ENCODE measurements at places on chromosomes 12 and 14.

DNA sequence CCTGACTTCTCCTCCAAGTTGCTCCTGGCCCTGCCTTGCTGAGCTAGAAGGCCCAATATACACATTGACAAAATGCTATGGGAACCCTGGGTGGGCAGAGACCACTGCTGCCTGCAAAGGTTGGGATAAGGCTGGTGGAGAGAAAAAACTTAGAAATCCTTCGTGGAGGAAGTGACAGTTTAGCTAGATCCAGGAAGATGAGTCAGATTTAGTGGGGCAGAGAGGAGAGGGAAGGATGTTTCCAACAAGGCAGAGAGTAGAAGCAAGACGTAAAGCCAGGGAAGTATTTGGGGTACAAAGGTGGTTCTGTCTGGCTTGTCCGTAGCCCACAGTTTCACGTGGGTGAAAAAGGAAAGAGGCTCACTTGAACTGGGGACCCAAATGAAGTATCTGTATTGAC is 69.0 kb upstream of the CLMN start:
- no peak for DNase-seq
- H3K4me3 ChIP-seq, result no peak overlapping the region
- H3K36me3 ChIP-seq, result no peaks in the 10 kb centered on the region
- no peaks in the 10 kb centered on the region for H3K27me3 ChIP-seq
- H3K27ac ChIP-seq, result no peak overlapping the region

- no peak for DNase-seq
- no peaks in the 10 kb centered on the region for H3K4me1 ChIP-seq
- no peak overlapping the region for H3K27ac ChIP-seq
- no peaks in the 10 kb centered on the region for H3K27me3 ChIP-seq
- H3K36me3 ChIP-seq, result no peaks in the 10 kb centered on the region
- no peak overlapping the region for H3K4me3 ChIP-seq
Observed at GRCh38 chr12:79834712-79835376, 100.1 kb downstream of the PPP1R12A start.

DNA sequence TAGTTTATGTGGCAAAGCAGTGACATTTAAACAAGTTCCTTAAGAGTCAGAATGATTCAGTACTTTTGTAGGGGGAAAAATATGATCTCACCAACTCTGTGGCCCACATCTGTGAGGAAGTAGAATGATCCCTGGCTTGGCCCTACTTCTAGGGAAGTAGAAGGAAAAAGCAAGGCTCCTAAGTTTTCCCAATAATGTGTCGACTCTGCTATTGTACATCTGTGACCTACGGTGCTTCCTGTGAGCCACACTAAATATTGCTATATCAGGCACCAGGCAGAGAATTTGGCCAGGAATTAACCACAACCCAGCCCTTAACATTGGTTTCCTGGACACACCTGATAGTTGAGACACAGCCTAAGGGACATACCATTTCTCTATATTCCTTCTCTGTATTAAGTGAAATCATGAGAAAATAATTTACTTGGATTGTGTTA is 9.3 kb upstream of the NID2 start:
- no peak for DNase-seq
- H3K27ac ChIP-seq, result no peak overlapping the region
- H3K27me3 ChIP-seq, result no peaks in the 10 kb centered on the region
- no peaks in the 10 kb centered on the region for H3K4me1 ChIP-seq
- no peaks in the 10 kb centered on the region for H3K36me3 ChIP-seq

DNA sequence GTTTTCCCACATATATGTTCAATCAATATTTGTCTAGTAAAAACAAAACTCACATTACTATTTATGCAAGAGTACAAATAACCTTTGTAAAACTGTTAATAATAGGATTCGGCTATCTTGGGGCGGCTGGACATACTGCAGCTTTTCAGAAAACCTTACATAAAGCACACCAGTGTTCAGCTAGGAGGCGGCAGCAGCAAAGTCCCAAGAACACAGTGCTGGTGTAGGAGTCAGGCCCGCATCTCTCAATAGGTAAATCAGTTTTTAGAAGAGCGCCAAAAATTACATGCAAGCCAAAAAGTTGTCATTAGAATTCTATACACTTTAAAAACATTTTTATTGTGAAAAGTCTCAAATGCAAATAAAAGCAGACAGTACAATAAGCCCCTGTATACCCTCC is 37.5 kb downstream of the CCDC88C start:
- no peak overlapping the region for H3K27ac ChIP-seq
- no peak overlapping the region for H3K4me3 ChIP-seq
- H3K27me3 ChIP-seq, result no peaks in the 10 kb centered on the region

DNA sequence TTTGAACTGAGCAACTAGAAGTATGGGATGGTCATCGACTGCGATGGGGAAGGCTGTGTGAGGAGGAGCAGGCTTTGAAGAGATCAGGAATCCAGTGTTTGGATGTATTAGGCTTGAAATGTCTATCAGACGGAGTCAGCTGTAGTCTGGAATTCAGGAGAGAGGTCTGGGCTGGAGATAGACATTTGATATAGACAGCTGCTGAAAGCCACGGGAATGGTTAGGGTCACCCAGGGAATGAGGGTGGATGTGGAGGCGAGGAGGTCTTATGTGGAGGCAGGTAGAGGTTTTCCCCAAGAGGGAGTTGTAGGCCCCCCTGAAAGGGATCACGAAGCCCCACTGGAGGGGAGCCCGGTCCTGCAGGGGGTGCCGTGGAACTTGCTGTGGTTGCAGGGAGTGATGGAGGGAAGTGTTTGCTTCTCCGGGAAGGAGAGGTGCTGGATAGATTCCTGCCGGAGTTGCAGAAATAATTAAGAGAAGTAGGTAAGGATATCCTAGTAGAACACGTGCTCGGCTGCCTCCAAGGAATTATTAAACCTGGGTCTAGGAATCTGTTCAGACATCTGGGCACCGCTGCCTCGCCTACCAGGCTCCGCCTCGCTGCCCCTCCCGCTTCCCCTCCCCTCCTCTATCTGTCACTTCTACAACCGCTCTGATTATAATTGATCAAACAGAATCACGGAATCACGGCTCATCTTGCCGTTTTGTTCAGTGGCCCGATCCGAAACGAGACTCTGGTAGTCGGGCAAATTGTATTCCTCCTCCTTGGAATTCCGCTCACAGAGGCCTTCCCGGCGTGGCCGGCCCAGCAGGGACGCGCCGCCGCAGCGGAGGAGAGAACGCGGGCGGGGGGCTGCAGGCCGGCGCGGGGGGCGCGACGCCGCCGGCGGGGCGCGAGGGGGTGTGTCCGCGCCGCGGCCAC is 826 bp upstream of the CACNA1C start:
- peak overlapping the region; percentile 67 for H3K27ac ChIP-seq
- no peak for DNase-seq
- peaks cover 16% of the 10 kb centered on the region for H3K4me1 ChIP-seq
- no peaks in the 10 kb centered on the region for H3K36me3 ChIP-seq
- no peaks in the 10 kb centered on the region for H3K27me3 ChIP-seq
- H3K4me3 ChIP-seq, result peak overlapping the region; percentile 92

DNA sequence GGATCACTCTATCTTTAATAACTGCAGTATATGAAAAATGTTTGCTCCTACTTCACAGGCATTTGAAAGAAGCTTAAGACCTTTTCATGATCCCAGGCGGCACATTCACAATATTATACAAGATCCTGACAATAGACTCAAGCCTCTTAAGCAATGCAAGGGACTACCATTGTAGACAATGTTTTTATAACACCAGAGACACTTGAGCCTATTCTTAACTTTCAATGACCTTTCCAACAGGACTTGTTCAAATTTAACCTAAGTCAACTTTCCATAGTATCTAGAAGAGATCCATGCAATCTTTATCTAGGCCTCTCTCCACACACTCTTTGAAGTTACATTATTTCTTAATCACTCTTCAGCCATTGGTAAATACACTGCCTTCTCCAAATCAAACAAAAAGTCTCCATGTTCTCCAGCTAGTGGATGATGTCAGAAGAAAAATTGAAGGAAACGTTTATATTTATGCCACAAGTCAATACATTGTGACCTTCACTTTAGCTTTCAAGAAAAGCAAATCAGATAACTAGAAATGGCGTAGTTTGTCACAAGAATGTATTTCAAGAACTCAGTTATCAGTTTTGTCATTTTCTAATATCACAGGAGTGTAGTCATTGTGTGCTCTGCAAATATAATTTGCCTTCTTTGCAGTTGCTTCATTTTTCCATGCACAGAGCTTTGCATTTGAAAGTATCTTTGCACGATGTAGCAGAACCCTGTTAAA is 41.2 kb downstream of the PHLDA1 start:
- H3K4me1 ChIP-seq, result no peaks in the 10 kb centered on the region
- no peak overlapping the region for H3K4me3 ChIP-seq
- no peaks in the 10 kb centered on the region for H3K27me3 ChIP-seq
- no peak for DNase-seq

- H3K36me3 ChIP-seq, result no peaks in the 10 kb centered on the region
- no peaks in the 10 kb centered on the region for H3K4me1 ChIP-seq
- no peak overlapping the region for H3K27ac ChIP-seq
- peak; percentile 68 for DNase-seq
- H3K27me3 ChIP-seq, result no peaks in the 10 kb centered on the region
Observed at GRCh38 chr12:102879144-102879763, 37.8 kb downstream of the PAH start.

DNA sequence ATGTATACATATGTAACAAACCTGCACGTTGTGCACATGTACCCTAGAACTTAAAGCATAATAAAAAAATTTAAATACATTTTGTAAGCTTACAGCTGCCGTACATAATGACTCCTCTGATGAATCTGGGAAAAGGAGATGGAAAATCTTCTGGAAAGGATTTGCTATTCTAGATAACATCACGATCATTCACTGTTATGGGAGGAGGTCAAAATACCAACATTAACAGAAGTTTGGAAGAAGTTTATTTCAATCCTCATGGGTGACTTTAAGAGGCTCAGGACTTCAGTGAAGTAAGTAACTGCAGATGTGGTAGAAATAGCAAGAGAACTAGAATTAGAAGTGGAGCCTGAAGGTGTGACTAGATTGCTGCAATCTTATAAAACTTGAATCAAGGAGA is 172.2 kb downstream of the SLC16A7 start:
- no peaks in the 10 kb centered on the region for H3K27me3 ChIP-seq
- no peak overlapping the region for H3K4me3 ChIP-seq
- no peak overlapping the region for H3K27ac ChIP-seq
- H3K4me1 ChIP-seq, result no peaks in the 10 kb centered on the region

- H3K36me3 ChIP-seq, result no peaks in the 10 kb centered on the region
- no peaks in the 10 kb centered on the region for H3K27me3 ChIP-seq
- no peak overlapping the region for H3K4me3 ChIP-seq
Observed at GRCh38 chr14:95379634-95380033, 59.9 kb upstream of the CLMN start.

GRCh38 chr12:607541-608001 is 55.7 kb downstream of the NINJ2 start:
- no peak overlapping the region for H3K27ac ChIP-seq
- no peak overlapping the region for H3K4me3 ChIP-seq
- H3K36me3 ChIP-seq, result no peaks in the 10 kb centered on the region

GRCh38 chr12:70628701-70629480 is 8.3 kb downstream of the PTPRB start:
- H3K27me3 ChIP-seq, result no peaks in the 10 kb centered on the region
- DNase-seq, result no peak
- no peak overlapping the region for H3K27ac ChIP-seq
- no peaks in the 10 kb centered on the region for H3K4me1 ChIP-seq
- no peak overlapping the region for H3K4me3 ChIP-seq
- no peaks in the 10 kb centered on the region for H3K36me3 ChIP-seq

DNA sequence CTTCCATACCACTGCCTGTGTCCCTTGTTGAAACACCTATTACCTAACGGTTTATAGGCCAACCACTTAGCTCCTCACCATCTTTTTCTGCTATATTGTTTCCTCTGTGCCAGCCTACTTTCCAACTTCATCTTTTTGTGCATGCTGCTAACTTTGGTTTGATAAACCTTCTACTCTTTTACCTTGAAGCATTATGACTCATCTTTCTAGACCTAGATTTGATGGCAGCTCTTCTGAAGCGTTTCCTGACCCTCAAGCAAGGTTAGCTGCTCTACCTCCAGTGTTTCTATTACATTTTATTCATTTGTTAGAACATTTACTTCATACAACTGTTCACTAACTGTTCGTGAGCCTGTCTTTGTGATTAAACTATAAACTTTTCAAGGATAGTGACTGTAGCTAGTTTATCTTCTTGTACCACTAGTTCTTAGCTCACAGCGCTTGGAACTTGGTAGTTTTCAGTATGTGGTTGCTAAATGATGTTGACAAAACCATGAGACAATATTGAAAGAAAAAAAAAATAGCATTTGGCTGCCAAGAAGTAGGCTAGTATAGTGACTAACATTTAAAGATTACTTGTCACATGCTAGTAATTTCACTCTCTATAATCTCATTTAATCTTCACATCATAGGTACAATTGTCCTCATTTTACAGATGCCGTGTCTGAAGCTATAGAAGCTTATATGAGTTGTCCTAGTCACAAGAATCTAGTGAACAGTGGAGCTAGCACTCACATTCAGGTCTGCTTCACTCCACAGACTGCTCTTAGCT is 79.5 kb downstream of the APAF1 start:
- no peak overlapping the region for H3K4me3 ChIP-seq
- no peak overlapping the region for H3K27ac ChIP-seq
- H3K36me3 ChIP-seq, result peaks cover 5% of the 10 kb centered on the region
- DNase-seq, result no peak

DNA sequence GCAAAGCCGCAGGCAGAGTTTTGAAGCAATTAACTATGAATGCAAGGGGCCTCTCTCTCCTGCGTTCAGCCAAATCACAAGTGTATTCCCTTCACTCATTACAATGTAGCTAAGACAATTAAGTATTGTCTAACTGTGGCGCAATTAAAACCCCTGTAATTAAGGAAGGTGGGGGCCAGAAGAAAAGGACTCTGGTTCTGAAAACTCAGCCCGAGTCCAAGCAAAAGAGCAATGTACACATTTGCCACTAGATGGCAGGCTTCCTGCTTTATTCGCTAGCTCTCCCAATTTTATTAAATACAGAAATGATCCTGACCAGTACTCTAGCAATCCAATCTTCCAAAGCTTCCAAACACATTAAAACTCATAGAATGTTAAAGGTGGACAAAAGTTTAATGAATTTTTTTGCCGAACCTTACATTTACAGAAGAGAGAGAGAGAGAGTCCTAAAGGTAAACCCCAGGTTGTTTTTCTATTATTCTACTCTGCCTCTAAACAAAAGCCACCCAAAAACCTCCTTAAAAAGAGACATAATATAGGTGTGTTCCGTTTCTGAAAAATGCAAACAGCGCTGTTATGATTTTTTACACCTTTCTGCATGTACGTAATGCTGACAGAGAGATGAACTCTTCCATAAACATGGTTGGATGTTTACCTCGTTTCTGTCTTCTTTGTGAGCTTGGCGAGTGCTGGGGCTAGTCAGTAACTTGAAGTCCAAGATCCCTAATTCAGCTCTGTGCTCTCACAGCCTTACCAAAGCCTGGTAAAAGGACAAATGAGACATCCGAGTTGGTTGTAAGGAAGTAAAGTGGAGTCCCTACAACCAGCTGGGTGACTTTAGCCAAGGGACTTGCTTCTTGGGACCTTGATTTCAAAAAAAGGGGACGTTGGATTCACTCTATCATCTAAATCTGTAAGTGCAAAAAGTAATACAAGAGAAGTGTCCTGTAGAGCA is 50.9 kb upstream of the VASH1 start:
- no peaks in the 10 kb centered on the region for H3K27me3 ChIP-seq
- no peak overlapping the region for H3K4me3 ChIP-seq
- no peak for DNase-seq
- H3K36me3 ChIP-seq, result no peaks in the 10 kb centered on the region
- H3K27ac ChIP-seq, result no peak overlapping the region

GRCh38 chr14:71206123-71206522 is 298.9 kb downstream of the PCNX1 start:
- DNase-seq, result no peak
- no peaks in the 10 kb centered on the region for H3K27me3 ChIP-seq
- H3K36me3 ChIP-seq, result no peaks in the 10 kb centered on the region
- H3K4me1 ChIP-seq, result no peaks in the 10 kb centered on the region
- H3K4me3 ChIP-seq, result no peak overlapping the region
- H3K27ac ChIP-seq, result no peak overlapping the region
